ENCODE measurements at places on chromosomes 12 and 14.

- DNase-seq, result peak; percentile 84
These were observed 2.6 kb downstream of the CCDC85C start for GRCh38 chr14:99601361-99601831.

- DNase-seq, result no peak
These were observed 113.4 kb downstream of the ETV6 start for GRCh38 chr12:11762723-11763326.

GRCh38 chr12:81819991-81820633 is 61.0 kb upstream of the PPFIA2 start:
- no peak for DNase-seq

DNA sequence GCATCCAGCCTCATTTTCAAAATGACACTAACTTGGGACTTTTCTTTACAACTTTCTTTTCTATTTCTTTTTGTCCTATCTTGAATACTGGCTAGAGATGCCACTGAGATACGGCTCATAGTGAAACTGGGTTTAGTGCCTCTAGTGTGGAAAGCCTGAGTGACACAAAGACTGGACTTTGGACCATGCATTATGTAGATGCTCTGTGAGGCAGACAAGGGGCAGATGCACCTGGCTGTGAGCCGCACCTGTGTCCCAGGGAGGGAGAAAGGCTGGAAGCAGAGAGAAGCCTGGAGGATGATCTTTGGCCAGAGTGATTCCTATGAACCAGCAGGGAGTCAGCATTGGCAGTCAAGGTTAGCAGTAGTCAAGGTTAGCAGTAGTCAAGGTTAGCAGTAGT is 852.3 kb upstream of the TMEM132C start:
- no peak for DNase-seq

DNA sequence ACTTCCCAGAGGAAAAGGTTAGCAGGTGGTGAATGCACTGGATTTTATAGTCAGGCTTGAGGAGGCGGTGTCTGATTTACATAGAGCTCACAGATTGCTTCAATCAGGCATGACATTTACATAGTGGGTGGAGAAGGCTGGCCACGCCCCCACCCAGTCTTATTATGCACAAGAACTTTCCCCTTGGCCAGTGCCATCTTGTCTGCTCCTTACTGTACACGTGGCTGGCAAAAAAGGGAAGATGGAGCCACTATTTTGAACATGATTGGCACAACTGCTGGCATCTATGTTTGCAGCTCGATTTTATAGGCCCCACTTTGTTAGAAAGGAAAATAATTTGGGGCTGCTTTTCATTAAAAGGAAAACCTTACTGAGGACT is 10.9 kb upstream of the LGMN start:
- DNase-seq, result no peak

GRCh38 chr12:131194166-131194565 is 240.5 kb downstream of the ADGRD1 start:
- DNase-seq, result no peak

- no peak for DNase-seq
These were observed 11.7 kb upstream of the PLA2G1B start for GRCh38 chr12:120339256-120339655.

GRCh38 chr12:120363274-120363855 is 5.6 kb downstream of the MSI1 start:
- DNase-seq, result no peak

DNA sequence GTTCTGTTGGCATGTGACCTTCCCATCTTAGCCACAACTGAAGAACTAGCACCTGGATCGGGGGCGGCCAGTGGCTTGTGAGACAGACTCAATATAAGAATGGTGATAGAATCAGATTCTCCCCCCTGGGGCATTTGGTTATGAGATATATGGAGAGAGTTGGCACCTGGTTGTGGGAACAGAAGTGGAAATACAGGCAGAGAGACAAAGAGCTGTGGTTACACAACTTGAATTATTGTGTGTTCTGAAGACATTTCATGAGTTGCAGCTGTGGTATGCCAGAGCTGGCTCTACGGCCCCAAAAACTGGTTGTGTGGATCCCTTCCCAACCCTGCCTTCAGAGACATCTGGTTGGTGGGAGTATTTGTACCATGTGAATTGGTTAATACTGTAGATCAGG is 2.9 kb upstream of the MSRB3 start:
- no peak for DNase-seq

DNA sequence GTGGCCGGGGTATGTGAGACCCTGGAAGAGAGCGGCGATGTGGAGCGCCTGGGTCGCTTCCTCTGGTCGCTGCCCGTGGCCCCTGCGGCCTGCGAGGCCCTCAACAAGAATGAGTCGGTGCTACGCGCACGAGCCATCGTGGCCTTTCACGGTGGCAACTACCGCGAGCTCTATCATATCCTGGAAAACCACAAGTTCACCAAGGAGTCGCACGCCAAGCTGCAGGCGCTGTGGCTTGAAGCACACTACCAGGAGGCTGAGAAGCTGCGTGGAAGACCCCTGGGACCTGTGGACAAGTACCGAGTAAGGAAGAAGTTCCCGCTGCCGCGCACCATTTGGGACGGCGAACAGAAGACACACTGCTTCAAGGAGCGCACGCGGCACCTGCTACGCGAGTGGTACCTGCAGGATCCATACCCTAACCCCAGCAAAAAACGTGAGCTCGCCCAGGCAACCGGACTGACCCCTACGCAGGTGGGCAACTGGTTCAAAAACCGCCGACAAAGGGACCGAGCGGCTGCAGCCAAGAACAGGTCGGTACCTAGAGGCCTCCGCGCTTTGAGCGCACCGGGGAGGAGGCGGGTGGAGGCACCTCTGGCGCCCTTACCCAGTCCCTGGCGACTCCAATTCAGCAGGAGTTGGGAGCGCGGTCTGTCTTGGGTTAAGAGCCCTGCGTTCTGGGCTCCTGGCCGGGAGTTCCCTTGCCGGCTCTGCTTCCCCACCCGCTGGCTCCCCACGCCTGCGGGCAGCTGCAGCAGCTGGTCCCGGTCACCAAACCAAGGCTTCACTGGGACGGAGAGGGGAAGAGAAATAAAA is 700 bp downstream of the SIX6 start:
- DNase-seq, result no peak

- no peak for DNase-seq
These were observed 229.9 kb downstream of the NTF3 start for GRCh38 chr12:5661811-5662210.
